ENCODE measurements at places on chromosomes 4 and X.

- no peak for DNase-seq
Observed at GRCh38 chrX:122168241-122168640, 1015.8 kb upstream of the GRIA3 start.

GRCh38 chr4:68349279-68349648, 626 bp downstream of the YTHDC1 start:
- DNase-seq, result no peak

GRCh38 chr4:175346376-175346775, 428.2 kb downstream of the ADAM29 start:
- no peak for DNase-seq

- no peak for DNase-seq
Observed at GRCh38 chr4:80452768-80453167, 117.2 kb downstream of the CFAP299 start.

DNA sequence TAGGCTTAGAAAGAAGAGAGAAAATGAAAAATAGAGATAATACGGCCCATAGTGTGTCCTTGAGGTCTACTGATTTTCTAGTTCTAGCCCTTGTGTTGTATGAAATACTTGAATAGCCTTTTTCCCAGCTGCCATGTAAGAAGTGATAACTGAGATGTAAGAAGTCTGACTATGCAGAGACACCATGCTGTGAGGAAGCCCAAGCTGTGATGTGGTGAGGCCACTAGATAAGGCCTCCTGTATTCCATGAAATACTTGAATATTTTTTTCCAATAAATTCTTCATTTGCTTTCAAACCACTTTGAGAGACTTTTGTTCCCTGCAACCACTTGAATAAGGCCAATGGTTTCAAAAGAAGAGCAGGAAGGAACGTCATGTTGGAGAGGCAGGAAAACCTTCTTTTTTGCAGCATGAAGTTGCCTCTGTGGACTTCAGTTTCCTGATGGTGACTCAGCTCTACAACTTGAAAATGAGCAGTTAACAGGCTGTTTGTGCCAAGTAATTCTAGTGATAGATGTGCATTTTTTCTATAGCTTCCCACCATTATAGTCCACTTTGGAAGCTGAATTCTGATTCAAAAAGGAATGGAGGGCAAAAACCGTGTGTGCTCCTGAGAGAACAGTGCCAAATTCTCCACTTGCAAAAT, 25.5 kb upstream of the FAM9C start:
- DNase-seq, result no peak

DNA sequence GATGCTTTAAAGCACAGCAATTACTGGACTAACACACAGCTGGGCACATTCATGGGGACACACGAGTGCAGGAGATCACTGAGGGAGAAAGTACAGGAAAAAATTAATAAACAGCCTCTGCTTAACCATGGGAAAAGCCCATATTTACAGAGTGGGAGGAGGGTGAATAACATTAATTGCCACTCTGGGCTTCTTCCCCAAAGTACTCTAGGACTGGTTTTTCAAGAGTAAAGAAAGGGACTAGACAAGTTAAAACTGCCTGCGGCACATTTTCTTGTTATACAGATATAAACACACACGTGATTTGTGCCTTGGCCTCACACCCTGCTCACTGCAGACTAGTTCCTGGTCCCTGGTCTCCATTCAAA, 179.7 kb upstream of the TET2 start:
- no peak for DNase-seq

GRCh38 chr4:84547211-84547610, 35.7 kb upstream of the CDS1 start:
- DNase-seq, result no peak

DNA sequence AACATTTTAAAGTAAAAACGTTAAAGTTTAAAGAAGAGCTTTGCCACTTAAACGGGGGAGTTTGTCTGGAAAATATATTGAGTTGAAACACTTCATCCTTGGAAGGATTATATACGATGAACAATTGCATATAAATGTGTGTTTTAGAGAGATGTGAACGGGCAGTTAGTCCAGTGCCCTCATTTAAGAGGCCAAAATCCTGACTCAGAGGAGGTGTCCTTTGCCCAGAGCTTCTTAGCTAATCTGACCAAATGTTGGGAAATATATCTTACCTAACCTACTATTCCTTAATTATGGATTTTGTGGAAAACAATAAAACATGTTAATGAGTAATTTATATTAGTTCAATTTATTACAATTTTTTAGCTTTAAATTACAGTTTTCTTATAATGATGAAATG, 327.2 kb upstream of the DIPK2B start:
- no peak for DNase-seq

DNA sequence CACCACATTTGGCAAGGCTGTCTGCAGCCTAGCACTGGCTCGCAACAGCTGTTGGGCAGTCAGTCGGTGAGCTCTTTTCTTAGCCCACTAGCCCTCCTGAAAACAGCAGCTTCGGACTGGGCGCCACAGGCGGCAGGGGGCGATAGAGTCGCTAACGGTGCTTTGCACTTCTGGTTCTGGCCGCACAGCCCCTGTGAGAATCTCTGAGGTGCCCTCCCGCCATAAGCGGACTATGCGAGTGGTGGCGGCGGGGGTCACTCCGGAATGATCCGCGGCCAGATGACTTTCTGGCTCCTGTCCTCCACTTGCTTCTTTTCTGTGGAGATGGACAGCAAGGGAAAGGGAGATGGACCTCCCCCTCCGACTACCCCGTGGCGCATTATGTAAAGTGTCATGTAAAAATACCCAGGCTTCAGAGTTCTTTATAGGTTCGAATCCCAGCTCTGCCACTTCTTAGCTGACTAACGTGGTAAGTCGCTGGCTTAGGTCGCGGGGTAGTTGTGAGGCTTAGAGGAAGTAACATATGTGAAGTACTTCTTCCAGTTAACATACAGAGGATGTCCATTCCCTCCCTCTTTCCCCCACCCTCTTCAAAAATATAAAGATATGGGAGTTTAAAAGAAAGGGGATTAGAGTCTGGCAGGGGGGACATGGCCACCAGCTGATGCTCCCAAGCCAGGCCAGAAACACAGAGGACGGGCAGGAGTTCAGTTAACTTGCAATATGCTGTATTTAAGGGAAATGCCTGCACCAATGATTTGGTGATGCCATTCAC, 11.0 kb downstream of the ARHGAP36 start:
- no peak for DNase-seq

DNA sequence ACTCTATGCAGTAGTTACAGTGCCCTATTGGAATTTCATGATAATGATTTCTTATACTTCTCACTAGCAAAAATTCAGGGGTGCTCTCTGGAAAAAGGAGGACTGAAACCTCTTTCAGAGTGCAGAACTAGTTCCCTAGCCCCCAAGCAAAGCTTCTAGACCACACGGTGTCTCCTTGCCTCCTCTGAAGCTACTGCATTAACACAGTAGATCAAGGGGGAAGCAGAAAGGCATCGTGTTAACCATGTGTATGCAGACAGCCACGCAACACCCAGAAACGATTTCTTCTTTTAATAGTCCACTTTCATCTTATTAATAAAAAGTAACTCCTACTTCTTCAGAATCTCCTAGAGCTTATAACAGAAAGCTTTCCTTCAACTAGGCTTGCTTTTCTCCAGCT, 44.7 kb downstream of the MAML3 start:
- DNase-seq, result no peak

DNA sequence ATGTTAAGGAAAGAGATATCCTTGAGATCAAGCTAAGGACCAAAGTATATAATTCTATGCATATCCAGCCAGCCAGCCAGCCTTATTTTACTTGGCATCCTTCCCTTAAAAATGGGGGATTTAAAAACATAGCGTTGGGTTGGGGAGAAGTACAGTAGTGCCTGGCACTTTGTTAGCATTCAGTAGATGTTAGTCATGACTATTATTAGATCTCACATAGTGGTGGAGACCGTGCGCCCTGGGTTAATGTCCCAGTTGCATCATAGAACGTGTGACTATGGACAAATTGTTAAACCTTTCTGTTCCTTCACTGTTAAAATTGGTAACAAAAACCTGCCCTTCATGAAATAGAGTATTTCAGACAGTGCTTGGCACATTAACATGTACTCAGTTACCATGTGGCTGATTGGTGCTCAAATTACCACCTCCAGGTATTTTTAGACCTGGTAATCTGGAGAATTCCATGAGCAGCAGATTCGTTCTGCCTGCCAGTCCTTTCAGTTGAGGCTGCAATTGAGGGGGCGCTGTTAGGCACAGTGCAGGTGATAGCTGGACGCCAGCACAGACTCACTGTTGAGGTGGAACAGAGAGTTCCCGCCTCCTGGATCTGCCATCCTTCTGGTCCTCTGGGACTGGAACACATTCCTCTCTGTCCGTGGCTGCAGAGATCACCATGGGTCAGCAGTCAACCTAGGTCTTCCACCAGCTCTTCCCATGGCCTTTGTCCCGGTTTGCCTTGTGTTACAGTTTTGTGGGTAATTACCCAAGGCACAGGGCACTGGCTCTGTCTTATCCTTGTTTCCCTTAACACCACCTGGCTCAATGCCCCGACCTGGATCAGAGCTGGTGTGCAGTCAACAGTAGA, 31.7 kb downstream of the RBBP7 start:
- no peak for DNase-seq

DNA sequence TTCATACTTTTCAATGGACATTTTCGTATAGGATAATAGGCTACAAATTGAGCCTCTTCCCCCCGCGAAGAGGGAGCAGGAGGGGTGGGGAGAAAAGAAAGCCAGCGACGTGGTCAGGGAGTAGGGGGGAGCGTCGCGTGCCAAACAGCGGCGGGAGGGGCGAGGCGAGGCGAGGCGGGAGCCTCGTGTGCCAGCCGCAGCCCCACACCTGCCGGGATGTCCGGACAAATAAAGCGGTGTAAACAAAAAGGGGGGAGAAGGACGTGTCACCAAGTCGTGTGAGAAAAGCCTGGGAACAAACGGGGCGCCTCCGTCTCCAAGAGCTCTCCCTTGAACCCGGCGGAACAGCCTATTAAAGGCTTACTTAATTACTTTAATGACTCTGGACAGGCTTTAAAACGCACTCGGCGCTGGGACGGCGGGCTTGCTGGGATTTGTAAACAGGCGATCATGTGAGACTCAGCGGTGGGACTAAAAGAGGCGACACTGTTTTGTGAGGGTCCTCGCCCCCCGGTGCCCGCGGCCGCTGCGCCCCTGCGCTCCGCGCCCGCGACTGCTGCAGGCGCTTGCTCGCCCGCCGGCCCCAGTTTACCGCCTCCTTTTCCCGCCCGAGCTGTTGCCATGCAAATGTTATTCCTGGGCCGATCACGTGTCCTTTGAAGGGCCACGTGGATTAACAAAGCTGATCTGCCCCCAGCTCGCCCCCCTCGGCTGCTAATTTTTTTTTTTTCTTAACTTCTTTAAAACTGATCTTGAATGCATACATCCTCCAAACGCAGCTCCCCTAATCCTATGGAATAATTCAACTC, at the start of gene HELT:
Gene HELT (plus strand): TSS at position 527 of the 809 bp plus-strand sequence. CDS start 439 bp downstream, outside the sequence.
- DNase-seq, result no peak

GRCh38 chr4:77014256-77014655, 61.5 kb downstream of the CCNI start:
- no peak for DNase-seq

- no peak for DNase-seq
Observed at GRCh38 chr4:3713817-3714641, 52.2 kb upstream of the ADRA2C start.

DNA sequence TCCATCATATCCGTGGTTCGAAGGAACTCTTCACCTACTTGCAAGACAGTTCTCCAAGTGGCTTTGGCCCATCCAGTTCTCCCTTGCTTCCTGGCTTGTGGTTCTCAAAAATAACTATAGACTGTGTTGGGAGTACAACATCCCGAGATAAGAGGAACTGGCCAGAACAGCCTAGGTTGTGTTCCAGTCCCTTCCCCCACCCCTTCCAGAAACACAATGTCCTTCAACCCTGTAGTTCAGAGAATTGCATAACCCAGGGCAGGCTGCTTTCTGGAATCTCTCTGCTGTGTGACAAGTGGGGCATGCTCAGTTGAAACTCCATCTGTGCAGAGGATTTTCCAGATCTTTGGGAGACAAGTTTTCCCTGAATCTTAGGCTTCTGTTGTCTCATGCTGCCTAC, 206.5 kb downstream of the PCDH10 start:
- no peak for DNase-seq

DNA sequence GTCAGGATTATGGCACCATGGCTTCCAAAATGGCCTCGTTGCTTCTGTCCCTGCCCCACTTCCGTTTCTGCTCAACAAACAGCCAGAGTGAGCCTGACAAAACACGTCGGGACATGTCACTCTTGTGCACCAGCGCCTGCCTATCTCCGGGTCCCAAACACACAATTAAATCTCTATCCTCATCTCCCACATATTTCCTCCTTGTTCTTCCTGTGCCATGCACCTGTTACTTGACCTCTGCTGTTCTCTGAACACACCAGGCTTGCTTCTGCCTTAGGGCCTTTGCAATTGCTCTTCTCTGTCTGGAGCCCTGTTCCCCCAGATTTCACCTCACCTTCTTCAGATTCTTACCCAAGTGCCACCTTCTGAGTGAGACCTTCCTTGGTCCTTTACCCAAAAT, 12.7 kb upstream of the CD38 start:
- no peak for DNase-seq

DNA sequence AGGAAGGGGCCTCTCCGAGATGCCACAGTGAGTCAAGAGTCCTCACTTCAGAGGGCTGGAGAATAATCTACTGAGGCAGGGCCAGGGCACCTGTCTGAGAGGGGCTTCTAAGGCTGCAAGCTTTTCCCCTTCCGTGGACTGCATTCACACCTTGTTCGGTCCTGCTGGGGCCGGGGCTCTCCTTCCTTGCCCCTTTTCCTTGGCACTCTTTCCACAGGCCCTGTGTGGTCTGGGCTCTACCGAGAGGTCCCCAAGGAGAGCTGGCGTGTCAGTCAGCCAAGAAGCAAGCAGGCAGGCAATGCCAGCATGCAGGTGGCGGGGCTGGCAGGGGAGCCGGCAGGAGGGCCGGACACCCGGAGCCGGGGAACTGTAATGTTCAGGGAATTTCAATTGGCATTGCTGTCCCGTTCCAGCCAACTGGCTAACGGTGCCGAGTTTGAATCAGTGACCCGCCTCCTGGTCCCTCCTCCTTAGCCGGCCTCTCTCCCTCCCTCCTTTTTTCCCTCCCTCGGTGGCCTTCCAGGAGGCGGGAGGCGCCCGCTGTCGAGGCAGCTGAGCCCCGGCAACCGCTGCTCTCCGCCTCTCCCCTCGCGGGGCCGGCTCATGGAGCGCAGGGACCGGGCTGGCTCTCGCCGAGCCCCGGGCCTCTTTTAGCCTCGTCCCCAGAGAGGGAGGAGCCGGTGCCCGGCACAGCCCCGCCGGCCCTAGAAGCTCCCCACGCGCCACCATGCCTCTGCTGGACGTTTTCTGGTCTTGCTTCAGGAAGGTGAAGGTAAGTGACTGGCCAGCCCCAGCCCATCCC, at the start of gene STARD8:
Gene STARD8 (plus strand): TSS at position 511 of the 802 bp plus-strand sequence. CDS start 217 bp downstream, at position 728.
- no peak for DNase-seq

DNA sequence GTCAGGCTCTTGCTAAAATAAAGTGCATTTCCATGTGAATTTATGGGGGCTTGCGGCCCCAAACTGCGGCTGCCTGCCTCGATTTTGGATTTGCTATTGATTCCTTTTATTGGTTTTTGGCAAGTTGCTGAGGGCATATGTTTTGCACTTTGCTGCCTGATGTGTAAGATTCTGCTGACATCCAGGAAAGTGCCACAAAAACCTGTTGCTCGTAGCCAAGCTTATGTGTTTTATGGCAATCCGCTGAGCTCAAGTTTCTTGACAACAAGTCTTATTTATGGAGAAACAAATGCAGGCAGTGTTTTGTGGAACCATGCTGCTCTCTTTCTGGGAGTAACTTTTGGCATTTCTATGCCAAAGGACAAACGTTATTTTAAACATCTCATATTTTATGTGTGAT, 97.3 kb upstream of the DDIT4L start:
- no peak for DNase-seq

Measured in central memory CD4-positive, alpha-beta T cell (primary cell).